ENCODE measurements at places on chromosomes 11 and 22. TPM values are rescaled to one million over a fixed set of nuclear protein-coding genes. Genes with fewer than 3 reads are reported as not detected.

SNX32 gene
- total RNA-seq: 4.2 TPM

NNMT gene
- total RNA-seq: 2.8 TPM

HEPHL1 gene
- total RNA-seq: 0.05 TPM

KLHDC7B gene
- total RNA-seq: not detected

- peak overlapping the region; percentile 89 for H3K27ac ChIP-seq
- no peaks in the 10 kb centered on the region for H3K36me3 ChIP-seq
- no peaks in the 10 kb centered on the region for H3K27me3 ChIP-seq
- peaks cover 12% of the 10 kb centered on the region for H3K4me1 ChIP-seq
Measured at GRCh38 chr11:2077061-2077802, 62.0 kb downstream of the IGF2 start.

DNA sequence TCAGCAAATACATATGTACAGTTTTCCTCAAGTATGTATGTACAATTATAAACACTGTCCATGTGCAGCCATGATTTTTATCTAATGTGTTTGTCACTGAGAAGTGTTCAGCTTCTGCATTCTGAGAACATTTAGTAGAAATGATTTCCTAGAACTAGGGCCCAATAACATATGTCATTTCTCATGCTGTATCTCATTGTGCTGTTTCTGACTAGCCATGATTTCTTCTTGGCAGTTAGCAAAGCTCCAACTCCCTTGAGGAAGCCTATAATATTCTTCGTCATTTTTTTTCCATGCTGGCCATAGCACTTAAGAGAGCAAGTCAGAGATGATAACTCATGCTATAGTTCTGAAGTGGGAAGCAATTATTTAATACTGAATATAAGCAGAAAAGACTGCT lies 187.8 kb downstream of the DDX10 start:
- H3K27ac ChIP-seq: no peak overlapping the region
- H3K4me1 ChIP-seq: peaks cover 19% of the 10 kb centered on the region
- H3K27me3 ChIP-seq: no peaks in the 10 kb centered on the region

DNA sequence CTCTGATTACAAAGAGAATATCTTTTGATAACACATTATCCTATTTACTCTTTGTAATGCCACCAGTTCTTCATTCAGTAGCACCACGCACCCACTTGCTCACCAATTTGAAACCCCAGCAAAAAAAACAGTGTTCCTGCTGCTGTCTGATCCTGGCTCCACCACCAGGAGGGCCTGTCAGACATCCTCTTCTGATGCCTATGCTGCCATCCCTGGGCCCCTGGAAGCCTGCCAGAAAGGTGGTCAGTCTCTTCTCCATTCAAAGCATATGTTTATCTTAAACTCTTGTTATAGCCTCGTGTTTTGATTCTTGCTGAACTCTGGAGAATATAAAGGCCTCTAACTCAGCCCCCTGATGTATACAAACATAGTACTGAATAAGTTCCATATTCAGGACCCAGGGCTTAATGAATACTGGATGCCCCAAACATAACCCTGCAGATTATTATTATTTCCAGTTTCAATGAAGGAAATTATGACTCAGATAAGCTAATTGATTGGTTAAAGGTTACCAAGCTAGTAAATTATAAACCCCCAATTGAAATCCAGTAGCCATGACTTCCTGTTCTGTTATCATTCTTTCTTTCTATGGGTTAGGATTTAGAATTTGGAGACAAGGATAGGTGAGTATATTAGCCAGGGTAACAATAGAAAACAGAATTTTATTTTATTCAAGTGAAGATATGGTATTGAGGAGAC lies 116.7 kb downstream of the NTM start:
- H3K4me3 ChIP-seq: no peak overlapping the region
- DNase-seq: no peak
- H3K4me1 ChIP-seq: peaks cover 2% of the 10 kb centered on the region
- peaks cover 21% of the 10 kb centered on the region for H3K27me3 ChIP-seq

- H3K4me3 ChIP-seq: no peak overlapping the region
- H3K27me3 ChIP-seq: no peaks in the 10 kb centered on the region
- no peak for DNase-seq
- peaks cover 27% of the 10 kb centered on the region for H3K4me1 ChIP-seq
- no peak overlapping the region for H3K27ac ChIP-seq
Measured at GRCh38 chr11:61690706-61691379, 10.7 kb downstream of the DAGLA start.

GRCh38 chr22:39435616-39436015 lies 21.2 kb upstream of the MGAT3 start:
- peaks cover 11% of the 10 kb centered on the region for H3K4me1 ChIP-seq
- DNase-seq: no peak
- no peaks in the 10 kb centered on the region for H3K27me3 ChIP-seq
- H3K36me3 ChIP-seq: no peaks in the 10 kb centered on the region
- no peak overlapping the region for H3K4me3 ChIP-seq
- H3K27ac ChIP-seq: no peak overlapping the region

DNA sequence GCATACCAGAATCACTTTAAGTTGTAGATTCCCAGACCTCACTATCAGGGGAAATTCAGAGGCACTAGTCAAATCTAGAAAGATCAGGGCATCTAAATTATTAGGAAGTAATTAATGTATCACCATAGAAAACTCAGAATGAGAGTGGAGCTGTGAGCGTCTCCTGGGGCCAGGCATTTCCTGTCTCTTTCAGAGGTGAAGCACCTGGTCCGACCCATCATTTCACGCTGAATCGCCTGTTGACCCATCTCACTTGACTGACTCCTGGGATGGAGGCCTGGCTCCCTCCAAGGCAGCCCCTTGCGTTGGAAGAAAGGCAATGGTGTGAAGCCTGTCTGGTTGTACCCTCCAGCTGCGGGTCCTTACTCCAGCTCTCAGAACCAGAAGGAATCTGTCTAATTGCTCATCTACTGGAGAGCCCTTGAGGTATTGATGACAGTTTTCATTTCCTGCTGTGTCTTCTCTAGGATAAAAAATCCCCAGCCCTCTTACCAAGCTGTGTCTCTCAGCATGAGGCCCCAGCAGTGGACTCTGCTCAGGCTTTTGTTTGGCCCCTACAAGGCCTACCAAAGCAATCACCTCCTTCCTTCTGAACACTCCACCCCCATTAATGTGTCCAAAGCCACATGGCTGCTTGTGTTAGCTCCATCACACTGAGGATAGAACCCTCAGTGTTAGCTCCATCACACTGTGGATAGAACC lies 93.2 kb upstream of the SYT13 start:
- H3K27me3 ChIP-seq: peaks cover 21% of the 10 kb centered on the region
- H3K27ac ChIP-seq: no peak overlapping the region
- H3K4me1 ChIP-seq: peaks cover 9% of the 10 kb centered on the region
- no peak for DNase-seq
- no peak overlapping the region for H3K4me3 ChIP-seq
- H3K36me3 ChIP-seq: no peaks in the 10 kb centered on the region

DNA sequence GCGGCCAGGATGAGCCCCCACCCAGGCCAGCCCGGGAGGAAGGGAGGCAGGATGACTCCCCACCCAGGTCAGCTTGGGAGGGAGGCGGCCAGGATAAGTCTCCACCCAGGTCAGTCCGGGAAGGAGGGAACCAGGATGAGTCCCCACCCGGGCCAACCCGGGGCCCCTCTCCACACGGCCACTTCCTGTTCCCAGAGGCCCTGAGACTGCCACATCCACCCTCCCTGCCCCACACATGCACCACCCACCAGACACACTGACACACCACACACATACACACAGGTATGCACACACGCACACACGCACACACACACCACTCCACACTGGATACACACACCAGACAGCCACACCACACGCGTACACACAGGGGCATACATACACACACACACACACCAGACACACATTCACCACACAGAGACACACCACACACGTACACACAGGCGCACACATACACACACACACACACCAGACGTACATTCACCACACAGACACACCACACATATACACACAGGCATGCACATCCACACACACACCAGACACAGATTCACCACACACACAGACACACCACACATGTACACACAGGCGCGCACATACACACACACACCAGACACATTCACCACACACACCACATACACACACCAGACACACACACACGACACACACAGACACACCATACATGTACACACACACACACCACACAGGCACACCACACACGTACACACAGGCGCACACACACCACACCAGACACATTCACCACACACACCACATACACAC lies 84.9 kb upstream of the PRR5 start:
- no peak overlapping the region for H3K27ac ChIP-seq
- peak; percentile 61 for DNase-seq
- peaks cover 7% of the 10 kb centered on the region for H3K4me1 ChIP-seq
- no peak overlapping the region for H3K4me3 ChIP-seq

- H3K36me3 ChIP-seq: peaks cover 7% of the 10 kb centered on the region
- H3K27me3 ChIP-seq: peaks cover 3% of the 10 kb centered on the region
- H3K4me1 ChIP-seq: peaks cover 43% of the 10 kb centered on the region
- no peak overlapping the region for H3K27ac ChIP-seq
Measured at GRCh38 chr11:36165621-36166397, 123.4 kb downstream of the COMMD9 start.
